ENCODE measurements at places on chromosomes 1 and 21.

GRCh38 chr21:32083197-32083596, 195.7 kb downstream of the MIS18A start:
- no peak for DNase-seq

GRCh38 chr1:173328961-173329360, 121.8 kb upstream of the TNFSF4 start:
- DNase-seq = no peak

DNA sequence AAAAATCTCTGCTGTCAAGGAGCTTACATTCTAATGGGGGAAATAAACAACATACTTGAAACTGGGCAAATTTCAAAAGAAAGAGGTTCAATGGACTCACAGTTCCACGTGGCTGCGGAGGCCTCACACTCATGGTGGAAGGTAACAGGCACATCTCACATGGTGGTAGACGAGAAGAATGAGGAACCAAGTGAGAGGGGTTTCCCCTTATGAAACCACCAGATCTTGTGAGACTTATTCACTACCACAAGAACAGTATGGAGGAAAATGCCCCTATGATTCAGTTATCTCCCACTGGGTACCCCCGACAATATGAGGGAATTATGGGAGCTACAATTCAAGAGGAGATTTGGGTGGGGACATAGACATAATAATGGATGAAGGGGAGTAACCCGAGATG, 226.4 kb downstream of the ZP4 start:
- DNase-seq = no peak

- DNase-seq = no peak
Measured at GRCh38 chr1:101283443-101283842, 46.6 kb downstream of the S1PR1 start.

DNA sequence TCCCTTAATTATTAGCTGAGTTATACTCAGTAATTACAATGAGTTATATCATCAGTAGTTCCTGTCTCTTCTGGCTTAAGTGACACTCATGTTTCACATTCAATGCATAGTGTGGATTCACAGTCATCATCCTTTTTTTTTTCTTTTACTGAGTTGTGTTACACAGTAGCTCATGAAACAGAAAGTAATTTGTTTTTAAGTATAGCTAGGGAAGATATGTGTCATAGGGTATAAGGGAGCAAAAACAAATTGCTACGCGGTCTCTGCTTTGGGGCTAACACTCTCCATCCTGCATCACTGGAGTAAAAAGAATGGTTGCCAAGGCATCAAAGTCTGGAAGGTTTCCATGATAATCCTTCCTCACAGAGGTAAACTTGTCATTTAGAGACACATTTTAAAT, 971.7 kb upstream of the NCAM2 start:
- DNase-seq = no peak

- no peak for DNase-seq
Measured at GRCh38 chr1:203554071-203554470, 60.1 kb downstream of the OPTC start.

GRCh38 chr1:221813887-221814286, 72.0 kb upstream of the DUSP10 start:
- no peak for DNase-seq

- DNase-seq = no peak
Measured at GRCh38 chr1:39407896-39408640, 83.4 kb upstream of the BMP8A start.

DNA sequence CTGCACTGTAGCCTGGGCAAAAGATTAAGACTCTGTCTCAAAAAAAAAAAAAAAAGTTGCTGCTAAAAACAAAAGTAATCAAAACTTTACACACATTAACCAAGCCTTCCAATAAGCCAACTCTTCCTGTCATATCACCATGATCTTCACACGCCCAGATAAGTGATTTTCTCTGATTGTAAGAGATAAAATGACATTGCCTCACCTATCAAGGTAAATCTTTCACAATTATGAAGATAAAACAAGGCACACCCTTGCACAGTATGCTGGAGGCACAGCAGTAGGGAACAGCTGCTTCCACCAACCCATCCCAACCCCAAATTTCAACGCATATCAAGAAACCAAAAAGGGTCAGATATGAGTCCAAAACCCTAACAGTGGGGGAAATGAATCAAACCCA, 8.8 kb upstream of the TIAM1 start:
- DNase-seq = no peak

- no peak for DNase-seq
Measured at GRCh38 chr1:43879414-43879813, 54.2 kb upstream of the ARTN start.

GRCh38 chr1:101242324-101243050, 5.7 kb downstream of the S1PR1 start:
- no peak for DNase-seq

DNA sequence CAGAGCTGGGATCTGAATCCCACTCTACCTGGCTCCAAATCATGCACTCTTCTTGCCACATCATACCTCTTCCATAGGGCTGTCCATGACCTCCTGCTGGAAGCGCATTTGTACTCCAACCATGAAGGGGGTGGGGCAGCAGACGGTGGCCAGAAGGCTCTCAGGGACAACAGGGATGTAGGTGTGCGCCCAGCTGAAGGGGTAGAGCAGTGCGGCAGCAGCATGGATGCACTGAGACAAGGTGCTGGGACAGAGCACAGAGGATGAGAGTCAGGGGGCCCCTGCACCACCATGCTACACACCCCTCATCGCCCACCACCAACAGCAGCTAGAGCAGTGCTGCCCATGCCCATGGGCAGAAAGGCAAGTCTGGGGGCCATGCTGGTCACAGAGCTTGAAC, 8.4 kb downstream of the DENND2D start:
- DNase-seq = no peak

DNA sequence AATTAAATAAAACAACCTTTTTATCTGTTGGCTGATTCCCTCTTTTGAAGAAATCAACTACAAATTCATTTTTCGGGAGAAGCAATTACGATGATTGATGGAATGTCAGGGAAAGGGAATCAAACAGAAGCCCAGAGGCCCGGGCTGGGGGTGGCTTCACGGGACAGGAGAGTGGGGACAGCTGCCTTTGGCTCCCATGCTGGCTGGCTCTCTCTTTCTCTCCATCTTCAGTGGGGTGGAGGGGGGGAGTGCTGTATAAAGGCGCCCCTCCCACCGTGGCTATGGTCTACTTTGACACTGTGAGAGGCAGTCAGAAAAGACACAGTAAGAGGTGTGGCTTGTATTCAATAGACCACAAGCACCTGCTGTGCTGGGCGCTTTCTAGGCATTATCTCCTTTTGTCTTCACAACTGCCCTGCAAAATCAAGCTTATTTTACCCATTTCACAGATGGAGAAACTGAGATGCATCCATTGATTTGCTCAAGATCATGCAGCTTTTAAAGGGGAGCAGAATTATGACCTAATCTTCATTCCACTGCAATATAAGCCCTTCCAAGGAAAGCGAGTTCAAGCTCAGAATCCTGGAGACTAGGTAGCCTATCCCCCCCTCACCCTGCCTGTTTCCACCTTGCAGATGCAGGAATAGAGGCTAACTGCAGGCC, 92.9 kb downstream of the GRIK3 start:
- no peak for DNase-seq

- DNase-seq = no peak
Measured at GRCh38 chr21:45390831-45391742, 13.9 kb upstream of the COL18A1 start.

GRCh38 chr1:117646956-117647355, 41.1 kb downstream of the TENT5C start:
- DNase-seq = no peak

DNA sequence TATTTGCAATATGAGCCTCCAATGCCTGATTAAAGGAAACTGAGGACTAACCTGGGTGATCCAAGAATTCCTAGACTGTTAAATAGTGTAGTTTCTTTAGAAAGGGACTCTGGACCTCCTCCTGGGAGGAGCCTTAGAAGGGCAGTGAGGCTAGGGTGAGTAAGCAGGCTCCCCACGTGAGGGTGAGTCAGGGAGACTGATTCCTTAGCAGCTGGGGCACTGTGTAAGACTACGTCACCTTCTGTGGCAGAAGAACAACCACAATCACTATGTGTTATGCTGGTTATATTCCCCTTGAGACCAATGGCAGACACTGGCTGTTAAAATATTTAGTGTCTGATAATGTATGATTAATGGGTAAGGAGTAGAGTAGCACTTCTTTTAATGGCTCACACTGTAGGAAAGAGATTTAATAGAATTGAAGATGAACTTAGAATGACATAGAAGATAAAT, 53.3 kb upstream of the SYT14 start:
- peak; percentile 94 for DNase-seq

GRCh38 chr21:34552360-34553098, 40.5 kb upstream of the KCNE1 start:
- DNase-seq = no peak

- peak; percentile 69 for DNase-seq
Measured at GRCh38 chr1:31788825-31789256, 24.7 kb upstream of the ADGRB2 start.

DNA sequence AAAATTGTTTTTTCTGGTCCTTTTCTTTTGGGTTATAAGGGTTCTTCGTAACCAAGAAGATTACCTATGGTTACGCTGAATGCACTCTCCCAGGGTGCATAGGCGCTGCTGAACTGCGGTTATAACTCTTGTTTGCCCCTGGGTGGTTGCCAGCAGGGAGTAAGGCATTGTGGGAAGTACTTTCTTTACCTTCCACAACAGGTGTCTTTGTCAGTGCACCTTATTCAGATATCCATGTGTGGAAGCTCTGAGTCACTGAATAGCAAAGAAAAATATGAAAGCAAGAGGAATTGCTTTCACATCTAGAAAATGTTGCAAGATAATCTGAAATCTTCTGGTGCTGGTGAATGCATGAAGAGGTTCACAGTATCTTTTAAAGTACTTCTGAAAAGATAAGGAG, 124.4 kb upstream of the CACYBP start:
- DNase-seq = no peak

GRCh38 chr1:84991097-84991920, 5.6 kb downstream of the MCOLN2 start:
- DNase-seq = no peak

DNA sequence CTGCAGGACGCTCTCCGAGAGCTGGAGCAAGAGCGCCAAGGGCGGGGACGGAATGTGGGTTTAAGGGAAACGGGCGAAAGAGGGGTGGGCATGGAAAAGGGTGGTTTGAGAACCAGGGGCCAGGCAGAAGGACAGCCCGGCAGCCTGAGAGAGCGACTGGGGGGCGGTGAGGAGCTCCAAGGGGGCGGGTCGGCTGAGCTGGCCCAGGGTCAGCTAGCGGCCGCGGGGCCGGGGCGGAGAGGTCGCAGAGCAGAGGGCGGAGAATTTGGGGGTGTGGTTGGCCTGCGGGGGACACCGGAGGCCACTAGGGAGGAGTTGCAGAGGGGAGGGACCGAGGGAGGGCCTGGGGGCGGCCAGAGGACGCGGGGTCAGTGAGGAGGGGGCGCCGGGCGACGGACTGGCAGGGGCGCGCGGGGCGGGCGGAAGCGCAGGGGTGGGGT, 54.7 kb downstream of the NDUFS5 start:
- DNase-seq = no peak

GRCh38 chr21:29335720-29336119, 37.0 kb downstream of the BACH1 start:
- no peak for DNase-seq

DNA sequence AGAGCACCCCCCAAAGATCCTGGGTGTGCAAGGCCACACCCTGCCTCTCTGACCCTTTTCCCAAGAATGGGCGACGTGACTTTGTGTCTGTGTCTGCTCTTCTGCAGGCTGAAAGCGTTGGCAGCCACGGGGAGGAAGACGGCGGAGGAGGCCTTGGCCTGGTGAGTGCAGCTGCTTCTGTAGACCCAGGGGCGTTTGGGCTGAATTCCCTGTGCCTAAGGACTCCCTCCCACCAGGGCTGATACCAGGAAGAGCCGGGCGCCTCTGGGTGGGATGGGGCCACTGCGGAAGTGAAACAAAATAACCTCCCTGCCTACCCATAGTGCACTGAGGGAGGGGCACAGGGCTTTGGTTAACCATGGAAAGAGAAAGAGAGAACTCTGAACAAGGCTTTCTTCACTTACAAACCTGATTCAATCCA, 2.5 kb downstream of the UBASH3A start:
- DNase-seq = no peak

DNA sequence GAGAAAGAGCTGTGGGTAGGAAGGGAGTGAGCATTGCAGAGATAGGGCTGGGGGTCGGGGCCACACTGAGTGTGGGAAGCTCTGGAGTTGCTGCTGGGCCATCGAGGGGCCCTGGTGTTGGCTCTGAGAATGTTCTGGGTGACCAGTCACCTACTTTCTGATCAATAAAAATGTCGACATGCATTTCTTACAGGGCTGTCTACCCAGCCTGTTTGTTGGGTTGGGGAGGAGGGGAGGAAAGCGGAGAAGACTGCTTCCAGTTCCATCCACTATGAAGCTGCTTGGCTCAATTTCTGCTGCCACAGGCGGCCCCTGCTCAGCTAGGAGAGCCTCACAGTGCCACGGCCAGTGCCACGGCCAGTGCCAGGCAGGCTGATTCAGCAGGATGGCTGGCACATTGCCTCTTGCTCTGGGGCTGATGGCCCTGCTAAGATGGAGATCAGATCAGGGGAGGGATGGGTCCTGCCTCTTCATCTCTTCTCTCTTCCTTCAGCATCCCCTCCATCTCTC, 3.0 kb upstream of the PADI3 start:
- no peak for DNase-seq

DNA sequence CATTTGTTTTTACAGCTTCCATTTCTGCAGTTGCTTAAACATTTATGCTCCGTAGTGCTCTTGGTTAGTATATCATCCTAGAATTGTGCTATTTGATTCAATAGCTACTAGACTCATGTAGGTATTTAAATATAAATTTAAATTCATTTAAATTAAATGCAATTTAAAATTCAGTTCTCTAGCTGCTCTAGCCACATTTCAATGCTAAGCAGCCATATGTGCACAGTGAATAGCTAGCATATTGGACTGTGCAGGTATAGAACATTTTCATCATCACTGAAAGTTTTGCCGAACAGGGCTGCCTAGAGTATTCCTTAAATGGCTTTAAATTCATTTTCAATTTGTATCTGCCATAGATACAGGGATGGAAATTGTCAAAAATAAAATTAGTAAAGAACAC, 32.5 kb downstream of the CELF3 start:
- DNase-seq = no peak

DNA sequence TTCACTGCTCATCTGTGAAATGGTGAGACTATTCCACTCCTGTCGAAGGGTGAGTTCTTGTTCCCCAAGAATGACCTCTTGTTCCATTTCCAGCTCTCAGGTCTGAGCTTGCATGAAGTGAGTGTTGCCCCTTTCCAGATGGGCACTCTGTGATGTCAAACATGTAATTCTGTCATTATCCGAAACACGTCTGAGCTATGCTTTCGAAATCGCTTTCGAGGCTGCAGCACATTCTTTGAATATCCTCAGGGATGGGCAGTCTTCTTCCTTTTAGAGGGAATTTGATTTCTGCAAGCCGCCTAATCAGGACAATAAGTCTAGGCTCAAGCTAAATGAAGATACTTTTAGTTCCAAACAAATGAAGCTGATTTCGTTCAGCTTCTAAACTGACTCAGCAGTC, 15.1 kb downstream of the NFASC start:
- no peak for DNase-seq

DNA sequence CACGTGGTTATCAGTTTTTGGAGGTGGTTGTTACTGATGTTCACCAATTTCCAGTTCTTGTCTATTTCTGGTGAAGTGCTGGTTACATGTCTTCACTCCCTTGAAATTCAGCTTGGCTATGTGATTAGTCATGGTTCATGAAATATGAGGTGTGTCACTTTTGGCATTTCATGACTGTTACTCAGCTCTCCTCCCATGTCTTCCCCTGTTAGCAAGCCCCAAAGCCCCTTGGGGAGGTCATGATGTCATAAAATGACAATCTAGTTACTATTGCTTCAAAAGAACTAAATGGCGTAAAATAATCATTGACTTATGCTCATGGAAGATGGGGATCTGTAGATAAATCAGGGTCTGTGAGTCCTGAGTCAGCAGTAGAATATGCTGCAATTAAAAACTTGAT, 425.1 kb downstream of the SETD4 start:
- DNase-seq = peak; percentile 55

Data from fibroblast of the conjunctiva (primary cell).